ENCODE measurements at places on chromosomes 12 and 14. TPM values are rescaled to one million over a fixed set of nuclear protein-coding genes. Genes with fewer than 3 reads are reported as not detected.

KCNK13 gene
- under 0.01 TPM for total RNA-seq

PITPNM2 gene
- total RNA-seq, result 3.1 TPM

WSCD2 gene
- 5.7 TPM for total RNA-seq

SLC16A7 gene
- total RNA-seq, result 9.4 TPM

GYS2 gene
- not detected for total RNA-seq

ACOT2 gene
- 38.6 TPM for total RNA-seq

DAAM1 gene
- total RNA-seq, result 36.5 TPM

C3AR1 gene
- total RNA-seq, result 7.8 TPM
